RWPE1 (cell line): ENCODE measurements at places on chromosomes 11 and 22.

DNA sequence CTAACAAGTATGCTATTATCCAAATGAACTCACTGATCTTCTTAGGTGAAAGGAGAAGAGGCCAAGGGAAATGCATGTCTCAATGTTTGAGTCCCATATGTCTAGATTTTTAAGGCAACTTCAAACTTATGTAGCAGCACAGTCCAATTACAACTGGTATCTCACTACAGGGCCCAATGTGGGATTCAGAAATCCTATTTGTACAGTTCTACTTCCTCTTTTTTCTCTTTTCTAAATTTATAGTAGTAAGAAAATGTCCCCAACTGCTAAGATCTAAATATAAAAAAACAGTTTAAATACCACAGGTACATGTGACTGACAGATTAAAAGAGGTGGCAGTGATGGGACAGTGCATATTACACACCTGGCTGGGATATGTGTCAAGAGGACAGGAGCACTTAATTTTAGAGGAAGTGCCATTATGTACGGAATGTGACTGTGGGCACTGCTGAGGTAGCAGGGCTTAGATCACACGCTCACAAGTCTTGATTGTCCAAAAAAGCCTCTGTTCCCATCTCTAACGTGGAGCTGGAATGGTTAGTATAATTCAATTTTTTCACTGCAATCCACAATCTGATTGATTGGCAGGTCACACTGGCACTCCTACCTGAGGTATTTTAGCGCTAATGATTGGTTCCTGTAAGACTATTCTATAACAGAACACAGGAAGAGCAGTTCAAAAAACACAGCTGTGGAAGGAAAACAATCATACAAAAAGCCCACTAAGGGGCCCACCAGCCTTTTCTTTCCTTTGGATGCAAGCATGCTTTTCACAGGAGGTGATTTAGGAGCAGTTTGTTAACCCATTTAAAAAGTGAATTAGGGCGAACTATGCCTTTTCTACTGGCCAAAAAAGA is 34.6 kb downstream of the APOL5 start:
- DNase-seq = no peak

- DNase-seq = peak; percentile 45
These were observed 6.3 kb upstream of the FADS3 start for GRCh38 chr11:61897387-61898246.

DNA sequence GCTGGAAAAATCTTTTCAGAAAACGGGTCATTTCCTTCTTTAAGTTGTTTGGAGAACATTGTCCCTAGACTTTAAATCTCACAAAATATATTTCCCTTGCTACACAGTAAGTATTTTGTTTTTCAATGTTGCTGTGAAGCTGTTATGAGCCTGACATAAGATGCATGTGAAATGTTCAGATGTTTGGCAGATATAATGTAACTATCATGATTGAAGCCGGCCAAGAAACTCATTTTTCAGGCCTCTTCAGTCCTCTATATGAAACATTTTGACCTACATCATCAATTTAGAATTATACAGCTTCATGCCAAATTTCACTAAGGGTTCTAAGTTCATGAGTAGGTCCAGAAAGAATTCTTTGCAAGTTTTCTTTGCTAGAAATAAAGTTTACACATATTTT is 133.8 kb downstream of the JRKL start:
- no peak for DNase-seq

GRCh38 chr11:101955701-101956100 is 39.4 kb upstream of the ANGPTL5 start:
- DNase-seq = no peak

DNA sequence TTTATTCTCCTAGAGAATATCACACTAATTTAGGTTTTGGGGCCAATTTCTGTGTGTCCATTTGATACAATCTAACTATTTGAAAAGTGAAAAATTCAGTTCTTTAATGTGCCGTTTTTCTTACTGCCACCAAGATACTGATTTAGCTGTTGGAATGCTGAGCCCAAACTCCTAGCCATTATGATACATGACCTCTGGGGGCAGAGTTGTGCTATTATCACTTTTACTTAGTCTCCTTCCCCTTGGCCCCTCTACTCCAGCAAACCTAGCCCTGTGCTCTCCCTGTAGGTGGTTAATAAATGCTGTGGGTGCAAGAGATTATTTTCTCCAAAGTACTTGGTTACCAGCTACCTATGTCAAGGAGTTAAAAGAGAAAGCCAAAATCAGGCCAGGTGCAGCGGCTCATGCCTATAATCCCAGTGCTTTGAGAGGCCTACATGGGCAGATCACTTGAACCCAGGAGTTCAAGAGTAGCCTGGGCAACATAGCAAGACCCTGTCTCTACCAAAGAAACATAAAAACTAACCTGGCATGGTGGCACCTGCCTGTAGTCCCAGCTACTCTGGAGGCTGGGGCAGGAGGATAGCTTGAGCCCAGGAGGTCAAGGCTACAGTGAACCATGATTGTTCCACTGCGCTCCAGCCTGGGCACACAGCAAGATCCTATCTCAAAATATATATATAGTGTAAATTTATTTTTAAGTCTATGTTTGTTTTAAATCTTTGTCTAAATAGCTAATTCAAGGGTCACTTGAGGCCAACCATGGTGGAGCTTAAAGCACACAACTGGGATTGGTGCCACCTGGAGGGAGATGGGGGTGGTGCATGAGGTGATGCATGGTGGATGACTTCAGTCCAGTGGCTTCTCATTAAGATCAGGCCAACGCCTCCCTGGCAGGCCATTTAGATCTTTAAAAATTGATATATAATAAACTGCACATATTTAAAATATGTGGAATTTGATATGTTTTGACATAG is 193.2 kb upstream of the PLET1 start:
- DNase-seq = peak; percentile 55

DNA sequence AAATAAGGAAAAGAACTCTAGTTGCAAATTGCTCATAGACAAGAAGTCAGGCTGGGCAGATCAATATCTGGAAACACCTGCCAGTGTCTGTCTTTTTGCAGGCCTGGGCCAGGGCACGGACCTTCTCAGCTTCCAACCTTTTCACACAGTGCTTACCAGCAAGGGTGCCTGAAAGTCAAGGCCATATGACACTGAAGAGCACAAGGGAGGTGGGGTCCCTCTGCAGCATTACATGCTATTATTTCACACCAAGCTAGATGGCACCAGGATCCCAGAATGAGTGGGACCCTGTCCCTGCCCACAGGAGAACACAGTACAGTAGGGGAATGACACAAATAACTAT is 5.9 kb upstream of the PEX26 start:
- no peak for DNase-seq
